Amniotic epithelial cell (primary cell): ENCODE measurements at places on chromosomes 12 and 14.

- DNase-seq, result peak; percentile 82
Measured at GRCh38 chr12:43147878-43148277, 404.1 kb downstream of the ADAMTS20 start.

DNA sequence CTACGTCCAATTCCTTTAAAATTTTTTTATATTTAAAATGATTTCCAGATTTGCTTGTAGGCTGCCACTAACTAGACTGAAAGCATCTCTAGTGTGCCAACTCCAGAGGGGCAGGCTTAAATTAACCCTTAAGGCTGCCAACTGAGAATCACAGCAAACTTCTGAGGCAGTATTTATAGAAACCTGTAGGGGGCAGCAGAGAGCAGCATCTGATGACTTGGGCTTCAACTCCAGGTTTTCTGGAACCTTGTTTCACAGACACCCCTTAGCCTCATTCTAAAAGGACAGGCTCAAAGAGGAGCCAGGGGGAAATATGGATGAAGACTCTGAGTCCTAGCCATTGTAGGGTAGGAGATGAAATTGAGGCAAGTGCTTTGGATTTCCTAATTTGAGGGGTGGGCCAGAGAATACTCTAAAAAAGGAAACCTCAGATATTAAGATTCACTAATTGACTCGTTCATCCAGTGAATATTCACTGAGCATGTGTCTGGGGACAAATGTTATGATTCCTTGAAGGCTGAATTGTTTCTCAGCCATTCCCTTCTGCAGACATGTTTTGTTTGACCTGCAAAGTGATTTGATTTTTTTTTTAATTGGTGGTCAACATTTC is 63.3 kb upstream of the HSPB8 start:
- peak; percentile 31 for DNase-seq

GRCh38 chr14:100081997-100082625 is 16.9 kb downstream of the EVL start:
- DNase-seq, result no peak

- DNase-seq, result no peak
Measured at GRCh38 chr12:26750531-26751175, 82.3 kb downstream of the ITPR2 start.

DNA sequence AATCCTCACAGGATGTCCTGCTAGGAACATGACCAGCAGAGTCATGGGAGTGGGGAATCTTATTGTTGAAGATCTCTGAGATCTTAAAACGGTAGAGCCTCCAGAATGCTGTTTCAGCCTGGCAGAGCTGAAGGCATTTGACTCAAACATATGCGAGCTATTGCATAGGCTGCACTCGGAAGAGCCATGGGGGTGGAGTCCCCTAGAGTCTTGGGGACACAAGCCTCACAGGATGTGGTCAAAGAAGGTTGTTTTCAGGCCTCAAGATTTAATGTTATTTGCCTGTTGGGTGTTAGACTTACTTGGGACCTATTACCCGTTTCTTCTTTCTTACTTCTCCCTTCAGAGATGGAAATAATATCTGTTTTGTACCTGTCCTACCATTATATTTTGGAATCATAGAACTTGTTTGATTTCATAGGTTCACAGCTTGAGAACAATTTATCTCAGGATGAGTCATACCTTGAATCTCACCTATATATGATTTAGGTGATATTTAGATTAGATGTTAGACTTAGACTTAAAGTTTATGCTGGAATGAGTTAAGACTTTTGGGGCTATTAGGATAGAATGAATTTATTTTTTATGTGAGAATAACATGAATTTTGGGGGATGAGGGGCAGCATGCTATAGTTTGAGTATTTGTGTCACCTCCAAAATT is 172.2 kb upstream of the ATP2B1 start:
- DNase-seq, result no peak

GRCh38 chr12:45310627-45310968 is 94.7 kb downstream of the ANO6 start:
- DNase-seq, result no peak

GRCh38 chr12:15020156-15020555 is 47.3 kb downstream of the PDE6H start:
- DNase-seq, result peak; percentile 10

DNA sequence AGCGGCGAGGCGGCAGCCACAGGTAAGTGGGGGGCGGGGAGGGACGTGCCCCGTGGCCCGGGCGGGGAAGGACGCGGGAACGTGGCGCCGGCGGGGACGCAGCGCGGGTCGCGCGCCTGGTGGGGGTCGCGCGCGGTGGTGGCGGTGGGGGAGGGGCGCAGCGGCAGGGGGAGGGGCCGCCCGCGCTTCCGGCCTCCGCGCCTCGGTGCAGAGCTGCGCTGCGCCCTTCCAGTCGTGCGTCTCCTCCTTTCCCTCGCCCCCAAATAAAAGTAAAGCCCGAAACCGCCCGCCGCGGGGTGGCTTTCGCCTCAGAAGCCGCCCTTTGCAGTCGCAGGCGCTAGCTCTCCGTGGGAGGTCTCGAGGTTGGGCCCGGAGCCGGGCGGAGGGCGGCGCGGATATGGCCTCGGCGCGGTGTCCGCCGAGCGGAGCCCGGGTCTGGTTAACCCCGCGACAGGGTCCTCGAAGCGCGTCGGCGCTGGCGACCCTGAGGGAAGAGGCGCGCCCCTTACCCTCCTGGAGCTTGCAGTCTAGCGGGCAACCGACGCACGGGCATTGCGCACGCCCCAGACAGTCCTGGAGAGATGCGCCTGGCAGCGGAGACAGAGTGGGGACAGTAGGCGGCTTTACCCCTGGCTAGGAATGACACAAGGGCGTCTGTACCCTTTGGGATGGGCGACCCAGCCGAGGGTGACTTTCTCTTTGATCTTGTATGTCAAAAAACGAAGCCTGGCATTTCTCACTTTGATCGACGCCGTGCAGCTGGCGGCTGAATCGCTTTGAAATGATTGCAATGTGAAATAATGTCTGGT is 589 bp downstream of the ATF1 start:
- DNase-seq, result peak; percentile 72

GRCh38 chr14:95272057-95272456 is 47.7 kb downstream of the CLMN start:
- no peak for DNase-seq

DNA sequence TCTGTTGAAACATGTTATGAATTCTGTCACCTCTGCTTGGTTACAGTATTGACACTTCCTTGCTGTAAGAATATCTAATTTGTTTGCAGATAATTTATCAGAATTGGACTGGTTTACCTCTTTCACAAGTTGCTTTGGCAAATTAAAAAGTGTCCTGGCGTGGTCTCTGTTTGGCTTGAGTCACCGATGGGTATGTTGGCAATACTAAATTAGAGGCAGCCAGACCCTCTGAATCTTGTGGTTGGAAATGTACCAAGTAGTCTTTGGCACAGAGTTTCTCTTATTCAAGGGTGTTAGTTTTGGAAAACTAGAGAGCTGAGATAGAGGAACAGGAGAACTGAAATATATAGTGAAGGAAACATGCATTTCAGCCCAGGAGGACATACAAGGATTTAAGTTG is 521.1 kb upstream of the MGAT4C start:
- no peak for DNase-seq

- no peak for DNase-seq
Measured at GRCh38 chr12:98260276-98260675, 255.1 kb upstream of the TMPO start.

DNA sequence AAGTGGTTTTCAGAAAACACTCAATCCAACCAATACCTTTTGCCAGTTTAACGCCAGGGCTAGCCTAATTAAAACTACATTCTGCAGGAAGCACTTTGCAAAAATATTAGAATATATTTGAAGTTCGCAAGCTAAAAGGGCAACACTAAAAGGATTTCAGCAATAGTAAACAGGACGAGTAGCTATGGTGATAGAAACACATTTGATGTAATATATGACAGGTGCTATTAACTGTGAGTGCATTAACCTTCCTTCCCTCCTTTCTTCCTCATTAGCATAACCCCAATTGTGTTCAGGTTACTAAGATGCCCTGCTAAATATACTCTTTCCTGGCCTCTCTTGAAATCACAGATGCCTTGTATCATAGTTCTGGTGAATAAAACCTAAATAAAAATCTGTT is 85.6 kb upstream of the TMCC3 start:
- DNase-seq, result no peak

- no peak for DNase-seq
Measured at GRCh38 chr12:558580-558979, 98.8 kb downstream of the B4GALNT3 start.

DNA sequence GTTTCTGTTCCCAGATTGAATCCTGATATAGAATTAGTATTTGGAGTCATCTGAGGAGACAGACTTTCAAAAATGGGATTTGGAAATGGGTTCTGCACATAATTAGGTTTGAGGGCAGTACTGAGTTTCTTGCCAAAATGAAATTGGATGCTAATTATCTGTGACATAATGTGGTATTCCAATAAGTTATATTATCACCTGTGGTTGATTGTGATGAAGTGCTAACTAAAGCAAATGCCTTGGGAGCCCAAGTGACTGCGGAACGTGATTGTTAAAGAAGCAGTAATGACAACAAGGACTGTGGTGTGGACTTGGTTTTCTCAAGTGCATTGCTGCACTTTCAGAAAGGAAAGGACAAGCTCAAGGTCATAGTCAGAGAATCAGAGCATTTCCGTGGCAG is 337.0 kb downstream of the IPO8 start:
- no peak for DNase-seq

- no peak for DNase-seq
Measured at GRCh38 chr12:109815225-109815624, 18.0 kb downstream of the TRPV4 start.

DNA sequence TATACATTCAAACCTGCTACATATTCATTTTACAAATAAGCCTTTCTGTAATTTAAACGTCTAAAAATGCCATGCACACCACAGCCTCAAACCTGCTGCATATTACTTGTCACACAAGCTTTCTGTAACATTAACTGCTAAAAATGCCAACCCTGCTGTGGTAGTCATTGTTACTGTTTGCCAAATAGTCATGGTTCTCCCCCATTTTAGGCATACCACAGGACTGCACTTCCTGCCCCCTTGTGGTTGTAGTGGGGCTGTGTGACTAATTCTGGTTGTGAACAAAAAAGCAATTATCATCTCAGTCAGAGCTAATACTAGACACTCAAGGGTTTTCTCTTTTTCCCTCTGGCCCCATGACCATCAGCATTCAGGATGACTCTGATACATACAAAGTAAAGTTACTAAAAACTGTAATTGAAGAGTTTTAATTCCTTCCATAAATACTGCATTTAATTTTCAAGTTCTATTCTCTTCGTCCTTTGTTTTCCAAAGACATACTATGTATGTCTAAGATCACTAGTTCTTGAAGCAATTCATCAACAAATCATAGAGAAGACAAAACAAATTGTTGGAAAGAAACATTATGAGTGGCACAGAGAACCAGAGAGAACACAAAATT is 5.7 kb upstream of the SLC35F4 start:
- DNase-seq, result peak; percentile 25

GRCh38 chr14:106179761-106180160 is 653.4 kb downstream of the TMEM121 start:
- no peak for DNase-seq

GRCh38 chr12:3371018-3371417 is 120.0 kb upstream of the PRMT8 start:
- no peak for DNase-seq

DNA sequence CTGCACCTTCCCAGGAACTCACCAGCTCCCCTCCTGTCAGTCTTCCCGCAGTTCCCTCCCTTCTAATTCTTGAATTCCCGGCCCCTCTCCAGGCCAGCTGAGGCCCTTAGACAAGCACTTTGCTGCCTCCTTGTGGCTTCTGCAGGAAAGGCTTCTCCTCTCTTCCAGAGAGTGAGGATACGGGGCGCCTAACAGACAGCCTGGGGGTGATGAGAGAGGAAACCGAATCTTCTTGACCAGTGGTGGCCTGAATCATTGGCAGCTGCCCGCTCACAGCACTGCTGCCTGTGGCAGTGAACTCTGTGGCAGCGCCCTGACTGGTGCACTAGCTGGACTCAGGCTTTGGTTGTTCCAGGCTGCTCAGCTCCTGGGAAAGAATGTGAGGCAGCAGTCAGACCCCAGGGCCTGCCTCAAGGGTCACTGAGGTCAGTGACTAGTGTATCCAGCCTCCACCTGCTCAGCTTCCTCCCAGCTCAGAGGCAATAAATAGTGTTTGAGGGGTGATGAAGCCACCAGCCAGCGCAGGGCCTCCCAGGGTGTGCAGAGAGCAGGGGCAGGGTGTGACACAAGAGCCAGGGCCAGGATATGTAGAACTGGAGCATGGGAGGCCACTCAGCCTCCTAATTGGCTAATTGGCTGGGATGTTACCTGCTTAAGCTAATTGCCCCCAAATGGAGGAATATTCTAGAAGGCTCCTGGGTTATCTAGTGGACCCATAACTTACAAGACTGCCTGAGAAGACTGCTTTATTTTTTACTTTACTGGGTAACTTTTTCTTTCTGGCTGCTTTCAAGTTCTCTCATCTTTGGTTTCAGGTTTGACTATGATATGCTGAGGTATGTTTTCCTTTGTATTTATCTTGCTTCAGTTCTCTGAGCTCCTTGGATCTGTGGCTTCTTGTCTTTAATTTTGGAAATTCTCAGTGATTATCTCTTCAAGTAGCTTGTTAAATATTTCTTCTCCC is 12.9 kb upstream of the MCRS1 start:
- DNase-seq, result peak; percentile 72

- peak; percentile 32 for DNase-seq
Measured at GRCh38 chr14:32150392-32150791, 51.5 kb upstream of the RNU6-7 start.

DNA sequence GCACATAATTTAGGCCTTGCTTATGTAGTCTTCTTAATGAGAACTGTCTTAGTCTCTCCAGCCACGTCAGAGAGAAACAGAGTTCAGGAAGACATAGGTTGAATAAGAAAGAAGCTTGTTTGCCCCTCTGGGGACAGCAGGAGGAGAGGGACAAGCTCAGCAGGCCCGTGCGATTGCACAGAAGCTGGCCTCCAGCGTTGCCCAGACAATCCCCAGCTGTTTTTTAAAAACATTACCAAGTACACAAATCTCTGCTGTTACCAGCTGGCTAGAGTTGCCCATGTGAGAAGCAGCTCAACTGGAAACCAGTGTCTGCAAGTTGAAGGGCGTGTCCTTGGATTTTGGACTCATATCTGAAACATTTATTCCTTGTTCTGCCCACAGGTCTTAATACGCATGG is 232.6 kb downstream of the EFCAB11 start:
- no peak for DNase-seq

DNA sequence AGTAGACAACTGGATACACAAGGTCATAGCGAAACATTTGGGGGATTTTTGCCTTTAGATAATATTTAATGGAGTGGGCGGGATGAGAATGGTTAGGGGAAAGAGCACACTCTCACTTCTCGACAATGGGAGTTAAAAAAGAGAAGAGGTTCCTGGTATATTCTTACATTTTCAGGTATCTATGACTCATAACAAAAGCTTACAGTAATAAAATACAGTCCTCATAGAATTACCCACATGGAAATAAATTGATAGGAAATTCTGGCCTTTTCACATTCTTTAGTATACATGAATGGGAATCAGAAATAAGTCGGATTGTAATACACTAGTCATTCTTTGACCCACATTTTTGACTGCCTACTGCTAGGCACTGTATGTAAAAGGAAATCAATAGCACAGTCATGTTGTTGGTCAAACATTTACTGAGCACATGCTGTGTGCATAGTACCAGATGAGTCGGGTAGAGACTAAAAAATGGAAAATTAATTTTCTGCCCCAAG is 8.2 kb upstream of the CRADD start:
- DNase-seq, result no peak

GRCh38 chr12:76922866-76923265 is 44.0 kb upstream of the CSRP2 start:
- no peak for DNase-seq

- no peak for DNase-seq
Measured at GRCh38 chr12:62737615-62738014, 197.3 kb downstream of the PPM1H start.
